ENCODE measurements at places on chromosomes 1 and 21. TPM values are rescaled to one million over a fixed set of nuclear protein-coding genes. Genes with fewer than 3 reads are reported as not detected.

SPATA6 gene
- total RNA-seq: 5.4 TPM

DNA sequence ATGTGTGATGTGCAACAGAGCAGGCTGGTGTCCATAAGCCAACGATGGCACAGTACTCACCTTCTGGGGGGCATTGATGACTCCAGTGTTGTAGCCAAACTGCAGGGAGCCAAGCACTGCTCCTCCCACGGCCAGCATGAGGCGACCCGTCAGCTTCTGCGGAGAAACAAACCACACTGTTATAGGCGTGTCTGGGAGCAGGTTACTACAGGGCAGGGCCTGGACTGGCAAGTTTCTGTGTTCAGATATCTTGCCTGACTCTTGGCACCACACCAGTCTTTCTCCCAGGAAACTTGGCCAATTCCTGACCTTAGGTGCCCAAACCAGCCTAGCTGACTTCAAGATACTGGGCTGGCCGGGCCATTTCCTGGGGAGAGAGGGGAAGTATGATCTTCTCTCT is 15.5 kb downstream of the SLC2A1 start:
- no peak for DNase-seq
- no peak overlapping the region for H3K4me3 ChIP-seq
- peaks cover 96% of the 10 kb centered on the region for H3K4me1 ChIP-seq
- no peaks in the 10 kb centered on the region for H3K27me3 ChIP-seq

DNA sequence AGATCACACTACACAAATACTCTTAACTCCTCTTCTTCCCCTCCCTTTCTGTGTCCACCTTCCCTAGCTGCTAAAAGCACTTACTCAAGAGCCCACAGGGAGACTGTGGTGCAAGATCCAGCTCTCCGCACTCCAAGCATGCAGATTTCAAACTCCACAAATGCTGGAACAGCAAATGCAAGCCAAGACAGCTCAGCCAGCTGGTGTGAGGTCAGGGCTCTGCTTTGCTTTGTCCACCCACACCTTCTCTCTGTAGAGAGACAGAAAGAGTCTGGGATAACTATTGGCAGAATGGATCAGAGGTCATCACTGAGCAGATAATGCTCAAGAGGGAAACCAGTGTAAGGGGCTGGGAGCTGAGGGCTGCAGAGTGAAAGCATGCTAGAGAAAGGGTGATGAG is 45.2 kb upstream of the DPT start:
- no peaks in the 10 kb centered on the region for H3K4me1 ChIP-seq
- H3K27ac ChIP-seq: no peak overlapping the region
- DNase-seq: no peak
- no peaks in the 10 kb centered on the region for H3K36me3 ChIP-seq

DNA sequence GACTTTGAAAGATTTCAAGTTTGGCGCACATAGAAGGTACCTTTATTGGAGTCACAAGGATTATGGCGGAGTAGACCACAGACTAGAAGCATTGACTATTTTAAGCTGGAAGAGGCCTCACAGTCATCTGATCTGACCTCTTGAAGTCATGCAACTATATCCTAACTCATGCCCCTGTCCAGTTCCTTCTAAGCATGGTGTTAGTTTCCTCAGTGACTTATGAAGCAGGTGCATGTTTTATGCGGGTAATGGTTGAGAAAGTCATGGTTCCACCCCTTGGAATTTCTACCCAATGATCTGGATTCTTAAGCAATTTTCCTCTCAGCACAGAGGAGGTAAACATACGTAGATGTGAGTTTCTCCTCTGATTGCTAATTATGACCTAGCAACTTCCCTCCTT is 11.7 kb downstream of the OLFML3 start:
- no peaks in the 10 kb centered on the region for H3K27me3 ChIP-seq
- H3K4me3 ChIP-seq: no peak overlapping the region
- no peak for DNase-seq
- H3K36me3 ChIP-seq: peaks cover 24% of the 10 kb centered on the region
- no peaks in the 10 kb centered on the region for H3K4me1 ChIP-seq
- no peak overlapping the region for H3K27ac ChIP-seq

ANXA9 gene
- not detected for total RNA-seq

KRTAP26-1 gene
- not detected for total RNA-seq
